Glutamatergic neuron (in vitro differentiated cells): ENCODE measurements at places on chromosomes 12 and 14.

DNA sequence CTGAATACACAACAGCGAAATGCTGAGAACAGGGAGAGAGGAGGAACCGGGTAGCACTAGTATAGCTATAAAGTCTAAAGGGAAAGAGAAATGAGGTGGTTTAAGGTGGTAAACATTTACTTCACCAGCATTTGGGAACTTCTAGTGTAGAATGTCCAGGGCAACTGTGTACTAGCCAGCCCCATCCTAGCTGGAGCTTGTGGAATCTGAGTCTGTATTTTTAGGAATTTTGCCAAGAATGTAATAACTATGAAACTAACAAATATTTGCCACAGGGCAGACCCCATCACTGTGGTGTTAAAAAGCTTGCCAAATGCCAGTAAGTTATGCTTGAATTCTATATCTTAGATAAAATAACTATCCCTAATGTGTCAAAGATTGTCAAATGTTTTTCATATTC, 398.9 kb upstream of the MIS18BP1 start:
- DNase-seq: no peak

DNA sequence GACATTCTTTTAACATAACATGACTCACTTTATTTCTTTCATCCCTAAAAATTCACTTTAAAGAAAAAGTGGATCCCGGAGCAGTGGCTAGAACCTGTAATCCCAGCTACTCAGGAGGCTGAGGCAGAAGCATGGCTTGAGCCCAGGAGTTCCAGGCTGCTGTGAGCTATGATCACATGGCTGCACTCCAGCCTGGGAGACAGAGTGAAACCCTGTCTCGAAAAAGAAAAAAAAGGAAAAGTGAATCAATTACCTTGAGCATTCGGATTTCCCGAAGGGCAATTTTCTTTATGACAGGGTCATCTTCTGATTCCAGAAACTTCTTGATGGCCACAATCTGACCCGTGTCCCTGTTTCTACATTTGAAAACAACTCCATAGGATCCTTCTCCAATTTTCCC, 1.2 kb downstream of the CDKL1 start:
- no peak for DNase-seq

DNA sequence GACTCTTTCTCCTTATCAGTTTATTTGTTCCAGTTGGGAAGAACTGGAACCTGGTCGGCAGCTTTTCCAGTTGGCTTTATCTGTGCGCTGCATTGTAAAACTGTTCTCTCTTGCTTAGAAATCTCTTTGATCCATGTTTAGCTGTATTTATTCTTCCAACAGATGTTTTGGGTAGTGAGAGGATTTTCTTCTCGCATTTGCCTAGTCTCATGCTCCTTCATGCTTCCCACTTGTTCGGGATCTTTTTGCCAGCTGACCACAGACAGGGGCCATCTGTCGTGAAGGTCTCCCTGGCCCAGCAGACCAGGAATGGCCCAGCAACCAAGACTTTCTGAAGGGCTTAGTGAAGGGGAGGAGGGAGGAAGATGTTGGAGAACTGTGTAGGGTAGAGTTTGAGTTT, 21.6 kb downstream of the NTF3 start:
- no peak for DNase-seq

DNA sequence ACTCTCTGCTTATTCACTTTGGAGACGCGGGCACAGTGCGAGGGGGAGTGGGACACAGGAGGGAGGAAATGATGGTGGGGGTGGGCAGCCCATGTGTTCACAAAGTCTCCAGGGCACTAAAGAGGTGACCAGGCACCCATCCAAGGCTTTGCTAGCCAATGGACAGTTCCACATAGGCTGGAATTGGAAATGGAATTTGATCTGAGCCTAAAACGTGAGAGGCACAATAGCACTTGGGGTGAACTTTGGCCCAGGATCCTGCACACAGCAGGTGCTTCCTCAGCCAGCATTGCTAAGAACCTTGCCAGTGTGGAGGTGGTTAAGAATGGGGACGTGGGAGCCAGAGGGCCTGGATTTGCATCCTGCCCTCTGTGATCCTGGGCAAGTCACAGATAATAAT, 193.8 kb downstream of the CHST11 start:
- no peak for DNase-seq

- no peak for DNase-seq
These were observed 206.4 kb downstream of the PIK3C2G start for GRCh38 chr12:18467620-18468245.
